ENCODE measurements at places on chromosomes 6 and 20.

DNA sequence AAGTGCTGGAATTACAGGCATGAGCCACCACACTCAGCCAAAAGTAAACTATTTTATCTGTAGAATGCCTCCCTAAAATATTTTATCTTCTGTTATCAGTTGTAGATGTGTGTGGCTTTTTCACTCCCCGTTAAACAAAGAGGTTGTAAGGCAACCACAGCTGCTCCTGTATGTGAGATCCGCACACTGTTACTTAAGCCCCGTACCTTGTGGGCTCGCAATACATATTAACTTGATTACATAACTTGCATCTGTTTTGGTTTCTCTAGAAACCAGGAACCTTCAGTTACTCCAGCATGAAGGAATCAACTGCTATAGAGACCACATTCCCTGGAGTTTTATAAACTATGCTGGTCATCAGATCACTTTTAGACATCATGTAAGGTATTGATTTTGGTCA is 420.1 kb upstream of the SLC35B3 start:
- no peak for DNase-seq

DNA sequence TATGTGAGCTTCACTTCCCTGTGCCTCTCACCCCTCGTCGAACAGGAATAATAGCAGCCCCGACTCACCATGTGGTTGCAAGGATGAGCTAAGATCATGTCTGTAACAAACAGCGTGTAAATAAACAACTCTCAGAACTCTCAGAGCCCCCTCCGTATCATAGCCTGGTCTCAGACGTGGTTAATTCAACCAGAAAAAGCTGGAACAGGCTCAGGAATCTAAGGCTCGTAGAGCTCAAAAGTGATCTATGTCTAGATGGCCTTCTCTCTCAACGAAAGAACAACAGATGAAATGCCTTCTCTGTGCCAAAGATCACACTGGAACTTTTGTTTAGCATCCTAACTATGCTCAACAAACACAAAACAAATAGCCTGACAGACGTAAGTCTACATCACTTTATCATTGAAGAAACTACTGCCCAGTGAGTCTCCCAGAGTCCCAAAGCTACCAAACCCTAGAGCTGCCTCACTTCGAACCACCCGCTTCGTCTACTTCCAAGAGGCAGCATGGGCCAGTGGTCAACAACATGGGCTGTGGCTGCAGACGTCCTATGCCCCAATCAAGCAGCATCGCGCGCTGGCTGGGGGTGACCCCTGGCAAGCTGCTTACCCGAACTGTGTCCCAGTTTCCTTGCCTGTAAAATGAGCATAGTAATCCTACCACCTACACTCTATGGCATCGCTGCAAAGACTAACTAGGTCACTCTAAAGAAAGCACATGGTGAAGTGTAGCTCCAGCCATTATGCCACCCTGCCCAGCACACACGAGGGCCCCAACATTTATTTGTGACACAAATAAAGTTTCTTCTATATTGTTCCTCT is 35.1 kb downstream of the NFATC2 start:
- DNase-seq, result no peak

GRCh38 chr6:134123666-134124208 is 71.3 kb upstream of the SLC2A12 start:
- DNase-seq, result peak; percentile 15

DNA sequence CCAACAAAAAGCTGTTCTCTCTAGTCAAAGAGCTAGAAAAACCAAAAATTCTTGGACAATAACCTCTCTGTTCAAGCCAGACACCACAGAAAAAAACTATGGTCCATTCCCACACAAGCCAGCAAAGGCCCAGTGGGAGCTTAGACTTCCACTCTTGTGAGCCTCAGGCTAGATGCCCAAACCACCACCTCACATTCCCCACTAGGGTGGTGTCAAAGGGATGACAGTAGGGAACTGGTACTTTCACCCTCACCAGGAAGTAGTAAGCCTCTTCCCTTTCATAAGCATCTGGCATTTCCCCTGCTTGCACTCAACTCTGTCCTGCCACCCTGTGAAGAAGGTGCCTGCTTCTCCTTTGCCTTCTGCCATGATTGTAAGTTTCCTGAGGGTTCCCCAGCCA is 58.4 kb upstream of the RNF217 start:
- peak; percentile 3 for DNase-seq

GRCh38 chr20:5445611-5446010 is 128.9 kb upstream of the PROKR2 start:
- DNase-seq, result no peak

GRCh38 chr20:41406353-41406752 is 39.7 kb upstream of the EMILIN3 start:
- DNase-seq, result no peak

GRCh38 chr6:137989664-137990063 is 117.6 kb downstream of the PERP start:
- no peak for DNase-seq

- no peak for DNase-seq
Measured at GRCh38 chr6:39599973-39600372, 125.2 kb downstream of the KIF6 start.

GRCh38 chr20:34703424-34704176 is 544 bp upstream of the TP53INP2 start:
- peak; percentile 50 for DNase-seq

DNA sequence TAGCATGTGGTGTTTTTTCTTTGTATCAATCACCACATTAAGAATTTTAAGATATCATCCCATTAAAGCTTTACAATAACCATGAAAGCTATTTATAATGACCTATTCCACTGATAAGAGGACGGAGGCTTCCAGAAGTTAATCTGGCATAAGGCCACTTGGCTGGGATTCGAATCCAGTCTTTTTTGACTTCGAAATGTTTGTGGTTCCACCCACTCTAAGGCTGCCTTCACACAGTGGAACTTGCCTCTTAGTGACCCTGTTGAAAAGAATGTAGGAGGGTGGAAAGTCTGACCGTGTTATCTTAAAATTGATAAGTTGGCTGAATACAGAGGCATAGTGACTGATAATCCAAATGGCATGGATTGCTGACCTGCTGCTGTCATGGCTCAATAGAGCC is 959.7 kb downstream of the KIF16B start:
- DNase-seq, result no peak

Data from inflammatory macrophage treated with lipopolysaccharide for 1 hour (primary cell).